ENCODE measurements at places on chromosomes 4 and X.

GRCh38 chr4:76823495-76823894 is 74.4 kb downstream of the SOWAHB start:
- DNase-seq: no peak

- no peak for DNase-seq
Observed at GRCh38 chrX:70973221-70973620, 42.3 kb upstream of the SLC7A3 start.

DNA sequence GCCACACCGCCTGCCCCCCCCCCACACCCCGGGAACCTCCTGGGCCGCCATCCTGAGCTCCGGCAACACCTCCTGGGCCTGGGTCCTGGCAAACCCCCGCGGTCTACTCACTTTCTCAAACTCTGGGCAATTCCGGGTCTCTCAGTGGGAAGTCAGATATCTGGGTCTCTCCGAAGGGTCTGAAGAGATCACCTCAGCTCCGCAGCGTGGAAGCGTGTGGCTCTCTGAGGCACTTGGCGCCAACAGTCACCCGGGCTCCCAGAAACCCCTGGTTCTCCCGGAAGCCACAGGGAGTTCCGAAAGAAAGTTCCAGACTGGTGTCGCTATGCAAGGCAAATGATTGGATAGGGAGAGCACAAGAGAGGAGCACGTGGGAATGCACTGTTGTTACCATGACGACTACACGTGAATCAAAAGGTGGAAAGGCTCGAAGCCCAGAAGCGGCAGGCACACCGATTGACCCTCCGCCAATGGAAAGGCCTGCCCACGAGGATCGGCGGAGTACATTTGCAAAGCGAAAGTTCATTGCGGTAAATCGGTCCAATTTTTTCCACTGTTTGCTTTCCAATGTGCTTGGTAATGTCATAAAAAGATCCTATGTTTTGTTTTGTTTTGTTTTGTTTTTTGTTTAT is at the start of gene PNMA6E:
Gene PNMA6E (minus strand): TSS at position 218 of the 632 bp plus-strand sequence. CDS start 2,501 bp downstream, outside the sequence.
- DNase-seq: no peak

- no peak for DNase-seq
Observed at GRCh38 chr4:15656038-15656470, 897 bp upstream of the FBXL5 start.

DNA sequence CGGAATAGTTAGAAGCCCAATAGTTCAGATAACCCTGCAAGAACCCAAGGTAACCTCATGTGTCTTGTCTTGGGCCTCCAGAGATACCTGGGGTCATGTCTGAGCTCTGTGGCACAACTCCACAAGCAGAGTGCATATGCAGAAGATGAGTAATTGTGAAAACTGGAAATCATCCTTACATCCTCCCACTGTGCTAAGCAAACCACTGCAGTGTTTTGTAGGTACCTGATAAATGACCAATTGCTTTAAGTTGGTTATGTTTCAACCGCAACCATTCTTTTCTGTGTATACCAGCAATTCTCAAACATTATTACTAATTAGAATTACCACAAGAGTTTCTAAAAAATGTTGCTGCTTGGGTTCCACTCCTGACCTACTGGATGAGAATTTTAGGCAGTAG is 73.2 kb downstream of the CBLL2 start:
- DNase-seq: no peak

- peak; percentile 39 for DNase-seq
Observed at GRCh38 chr4:76090241-76090691, 15.8 kb downstream of the ART3 start.
